Hindlimb muscle (tissue), 1 donor: ENCODE measurements at places on chromosomes 13 and 19.

- no peak for DNase-seq
Measured at GRCh38 chr13:39554371-39554770, 48.6 kb downstream of the LHFPL6 start.

DNA sequence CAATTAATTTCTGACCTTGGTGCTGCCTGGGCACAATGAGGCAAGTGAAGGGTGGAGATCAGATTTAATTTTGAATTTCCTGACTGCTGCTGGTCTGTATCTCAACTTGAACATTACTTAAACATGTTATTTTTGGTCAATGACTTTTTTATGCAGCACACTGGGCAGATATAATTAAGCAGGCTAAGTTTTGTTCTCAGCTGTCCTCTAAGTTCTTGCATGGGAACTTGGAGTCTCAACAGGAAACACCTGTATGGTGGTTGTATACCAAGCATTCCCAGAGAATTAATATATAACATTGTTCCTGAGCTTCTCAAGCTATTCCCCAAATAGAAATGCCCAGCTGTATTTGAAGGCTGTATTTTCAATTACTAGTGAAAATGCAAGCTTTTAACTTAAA, 113.5 kb upstream of the EDNRB start:
- no peak for DNase-seq

- DNase-seq, result no peak
Measured at GRCh38 chr13:28411831-28412353, 83.0 kb downstream of the FLT1 start.

- no peak for DNase-seq
Measured at GRCh38 chr19:55220525-55220924, 8.0 kb downstream of the TMEM86B start.

- no peak for DNase-seq
Measured at GRCh38 chr13:75194717-75195462, 287.1 kb downstream of the TBC1D4 start.

DNA sequence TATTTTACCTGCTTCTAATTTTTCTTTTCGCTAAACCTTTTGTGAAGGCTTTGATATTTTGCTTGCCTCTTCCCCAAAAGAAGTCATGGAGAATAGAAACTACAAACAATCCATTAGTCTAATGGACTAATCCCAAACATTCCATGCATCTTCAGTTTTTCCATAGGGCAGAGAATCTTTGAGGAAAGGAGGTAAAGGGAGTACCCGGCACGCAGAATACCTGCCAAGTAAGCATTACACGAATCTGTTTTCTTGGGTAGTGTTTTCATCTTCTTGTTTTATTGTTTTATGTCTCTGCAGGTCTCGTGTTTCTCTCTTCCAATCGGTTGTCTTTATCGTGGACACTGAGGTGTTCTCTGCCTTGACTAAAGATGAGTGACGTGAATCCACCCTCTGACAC, at the start of gene NLRP8:
Gene NLRP8, plus strand, starts transcription at position 301 of the 400 bp plus-strand sequence.
- DNase-seq, result no peak

GRCh38 chr19:33224694-33225457, 774 bp downstream of the SLC7A10 start:
- no peak for DNase-seq

DNA sequence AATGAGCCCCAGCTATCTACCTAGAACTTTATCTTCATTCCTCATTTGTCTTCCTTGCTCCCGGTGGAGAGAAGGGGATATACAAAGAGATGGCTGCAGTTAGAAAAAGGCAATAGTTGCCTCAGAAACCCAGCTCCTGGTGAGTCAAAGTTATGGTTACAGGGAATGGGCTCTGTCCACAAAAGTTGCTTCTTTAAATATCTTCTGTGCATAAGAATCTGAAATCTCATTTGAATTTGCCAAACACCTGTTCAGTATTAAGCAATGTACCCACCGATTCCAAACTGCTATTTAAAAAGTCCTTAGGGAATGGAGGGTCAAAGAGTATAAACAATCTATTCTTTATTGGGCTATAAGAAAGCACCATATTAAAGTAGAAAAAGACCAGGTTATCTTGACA, 48.4 kb downstream of the DCLK1 start:
- no peak for DNase-seq

GRCh38 chr19:50173127-50173526, 10.0 kb upstream of the IZUMO2 start:
- no peak for DNase-seq

- DNase-seq, result no peak
Measured at GRCh38 chr13:106115081-106115480, 420.4 kb downstream of the EFNB2 start.

- no peak for DNase-seq
Measured at GRCh38 chr13:44287958-44288357, 85.7 kb upstream of the SERP2 start.

DNA sequence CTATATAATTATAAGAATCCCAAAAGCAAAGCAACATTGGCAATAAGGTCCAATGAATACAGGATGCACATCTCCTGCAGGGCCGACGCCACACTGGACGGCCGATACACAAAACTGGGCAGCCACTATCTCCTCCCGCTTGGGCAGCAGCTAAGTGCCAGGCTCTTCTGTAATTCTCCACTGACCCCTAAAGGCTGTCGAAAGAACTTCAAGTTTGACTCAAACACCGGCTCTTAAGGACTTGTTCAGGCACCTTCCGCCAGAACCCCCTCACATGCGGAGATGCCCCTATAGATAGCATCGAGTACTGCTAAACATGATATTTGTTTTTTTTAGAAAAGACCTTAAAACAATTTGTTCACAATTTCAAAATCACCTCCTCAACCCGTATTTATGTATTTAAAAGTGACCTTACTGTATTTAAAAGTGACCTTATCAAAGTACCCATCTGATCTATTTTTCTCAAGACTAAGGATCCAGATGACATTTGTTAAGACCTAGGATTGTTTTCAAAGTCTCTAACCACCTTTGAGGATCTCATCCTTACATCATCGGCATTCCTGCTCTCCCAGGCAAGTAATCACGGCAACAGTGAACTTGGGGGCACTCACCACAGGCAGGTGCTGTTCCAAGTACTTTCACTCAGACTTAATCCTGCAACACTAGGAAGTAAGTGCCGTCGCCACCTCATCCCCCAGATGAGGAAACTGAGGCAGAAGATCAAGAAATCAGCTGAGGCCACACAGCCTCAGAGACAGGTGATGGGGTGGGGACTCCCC, 77.8 kb downstream of the TUBGCP3 start:
- DNase-seq, result peak; percentile 39

DNA sequence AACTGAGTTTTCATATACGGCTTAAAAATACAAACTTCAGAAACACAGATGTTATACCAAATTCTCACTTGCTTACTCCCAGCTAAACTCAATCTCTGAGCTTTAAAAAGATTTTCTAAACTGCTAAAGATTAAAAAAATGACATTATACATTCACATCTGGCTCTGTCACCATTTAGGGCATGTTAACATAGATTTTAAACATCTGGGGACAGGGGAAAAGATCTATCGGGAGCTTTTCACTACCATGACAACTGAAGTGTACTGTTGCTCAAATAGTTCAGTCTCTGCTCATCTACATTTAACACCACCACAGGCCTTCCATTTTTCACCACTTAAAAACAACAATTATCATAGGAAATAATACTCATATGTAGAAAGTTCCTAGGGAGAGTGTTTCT, 190.8 kb downstream of the ENOX1 start:
- no peak for DNase-seq

DNA sequence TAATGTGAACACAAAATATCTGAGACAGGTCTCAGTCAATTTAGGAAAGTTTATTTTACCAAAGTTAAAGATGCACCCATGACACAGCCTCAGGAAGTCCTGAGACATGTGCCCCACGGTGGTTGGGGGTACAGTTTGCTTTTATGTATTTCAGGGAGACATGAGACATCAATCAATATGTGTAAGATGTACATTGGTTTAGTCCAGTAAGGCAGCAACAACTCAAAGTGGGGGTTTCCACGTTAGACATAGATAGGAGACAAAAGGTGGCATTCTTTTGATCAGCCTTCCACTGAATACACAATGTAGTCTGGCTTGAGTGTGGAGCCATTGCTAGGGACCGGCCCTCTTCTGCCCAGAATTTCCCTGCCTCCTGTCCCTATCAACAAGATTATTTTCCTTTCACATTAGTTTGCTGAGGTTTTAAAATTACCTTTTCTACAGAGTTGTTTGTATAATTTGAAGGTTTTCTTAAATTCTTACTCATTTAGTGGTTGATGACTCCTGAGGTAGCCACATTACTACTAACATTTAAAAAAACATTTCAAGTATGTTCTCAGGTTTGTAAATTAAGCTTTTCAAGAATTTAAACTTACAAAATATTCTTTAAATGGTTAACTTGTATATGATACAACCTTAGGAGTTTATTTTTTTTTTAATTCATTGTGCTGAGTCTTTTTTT, 33.2 kb downstream of the RNASEH2B start:
- no peak for DNase-seq

DNA sequence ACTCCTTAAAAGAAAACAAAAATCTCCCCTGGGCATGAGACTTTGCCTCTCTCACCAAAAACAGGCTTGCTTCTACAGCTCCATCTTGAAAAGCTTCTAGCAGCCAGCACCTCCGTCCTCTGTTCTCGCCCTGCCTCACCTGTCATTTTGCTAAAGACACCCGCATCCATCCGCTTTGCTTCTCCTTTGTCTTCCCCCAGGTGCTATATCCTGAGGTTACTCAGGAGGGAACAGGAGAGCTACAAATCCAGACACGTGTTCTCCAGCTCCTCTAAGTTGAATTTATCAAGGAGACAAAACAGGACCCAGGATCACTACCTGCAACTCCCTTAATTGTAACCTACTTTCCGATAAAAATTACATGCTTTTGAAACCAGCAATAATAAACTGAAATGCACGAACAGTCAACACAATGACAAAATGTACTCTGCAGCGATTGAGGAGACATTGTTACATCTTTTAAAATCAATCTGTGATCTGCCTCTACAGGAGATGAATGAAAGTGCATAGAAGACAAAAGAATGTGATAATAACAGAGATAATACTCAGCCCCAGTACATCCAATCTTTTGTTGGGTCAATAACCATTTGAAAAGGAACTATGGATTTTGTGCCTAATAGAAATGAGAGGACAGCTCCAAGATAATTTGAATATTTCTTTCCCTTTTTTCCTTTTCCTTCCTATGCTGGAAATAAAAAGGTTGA, 221.2 kb downstream of the DCLK1 start:
- DNase-seq, result no peak

GRCh38 chr13:110327051-110327721, 20.1 kb downstream of the COL4A2 start:
- DNase-seq, result no peak

DNA sequence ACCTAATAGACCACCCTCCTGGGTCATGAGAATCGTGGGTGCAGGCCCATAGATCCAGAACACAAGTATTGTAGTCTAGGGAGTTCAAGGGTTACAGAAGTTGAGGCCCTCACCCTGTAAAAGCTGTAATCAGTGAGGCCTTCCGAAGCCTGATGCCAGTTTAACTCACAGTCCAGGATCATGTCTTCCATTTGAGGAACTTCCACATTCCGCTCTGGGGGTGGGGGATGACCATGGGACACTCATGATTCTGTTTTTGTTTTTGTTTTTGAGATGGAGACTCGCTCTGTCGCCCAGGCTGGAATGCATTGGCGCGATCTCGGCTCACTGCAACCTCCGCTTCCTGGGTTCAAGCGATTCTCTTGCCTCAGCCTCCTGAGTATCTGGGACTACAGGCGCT, 1.7 kb upstream of the RASIP1 start:
- DNase-seq, result no peak

DNA sequence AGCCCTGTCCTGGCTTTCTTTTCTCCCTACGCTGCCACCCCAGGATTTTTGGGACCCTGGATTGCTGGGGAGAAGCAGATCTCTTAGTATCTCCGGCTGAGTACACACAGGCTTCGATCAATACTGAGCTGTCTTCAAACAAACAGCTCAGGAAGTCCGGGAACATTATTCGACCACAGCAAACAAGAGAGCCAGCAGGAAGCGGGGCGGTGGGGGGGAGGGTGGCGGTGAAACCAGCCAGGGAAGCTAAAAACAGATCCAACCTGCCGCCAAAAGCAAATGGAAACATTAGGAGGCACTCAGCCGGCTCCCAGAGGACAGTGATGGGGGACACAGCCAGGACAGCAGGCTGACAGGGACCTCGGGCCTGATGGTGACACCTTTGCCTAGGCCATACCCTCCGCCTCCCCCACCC, 12.2 kb upstream of the BCAM start:
- peak; percentile 50 for DNase-seq

DNA sequence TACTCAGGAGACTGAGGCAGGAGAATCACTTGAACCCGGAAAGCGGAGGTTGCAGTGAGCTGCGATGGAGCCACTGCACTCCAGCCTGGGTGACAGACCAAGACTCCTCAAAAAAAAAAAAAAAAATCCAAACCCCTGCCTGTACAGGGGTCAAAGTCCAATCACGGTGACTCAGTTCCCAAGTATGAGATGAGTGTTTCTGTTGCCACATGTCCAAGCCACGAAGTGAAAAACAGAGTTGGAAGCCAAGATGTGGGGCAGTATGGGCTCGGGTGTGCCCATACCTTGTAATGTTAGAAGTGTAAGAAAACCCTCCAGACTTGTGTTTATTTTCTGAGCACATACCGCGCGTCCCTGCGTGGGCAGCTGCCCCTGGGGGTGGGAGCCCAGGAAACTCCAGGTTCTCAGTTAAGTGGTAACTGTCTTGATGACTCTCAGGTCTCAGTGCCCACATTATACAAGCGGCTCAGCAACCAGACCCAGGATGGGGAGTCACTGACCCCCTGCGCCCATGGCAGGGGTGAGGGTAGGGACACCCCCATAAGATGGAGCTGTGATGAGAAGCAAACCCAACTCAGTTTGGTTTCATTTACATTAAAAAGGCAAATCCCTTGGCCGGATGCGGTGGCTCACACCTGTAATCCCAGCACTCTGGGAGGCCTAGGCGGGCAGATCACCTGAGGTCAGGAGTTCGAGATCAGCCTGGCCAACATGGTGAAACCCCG, 1.2 kb upstream of the GPX4 start:
- DNase-seq, result no peak

GRCh38 chr13:51148223-51148951, 37.3 kb upstream of the C13orf42 start:
- DNase-seq, result no peak

GRCh38 chr13:45941261-45941660, 89.7 kb upstream of the SIAH3 start:
- DNase-seq, result no peak

DNA sequence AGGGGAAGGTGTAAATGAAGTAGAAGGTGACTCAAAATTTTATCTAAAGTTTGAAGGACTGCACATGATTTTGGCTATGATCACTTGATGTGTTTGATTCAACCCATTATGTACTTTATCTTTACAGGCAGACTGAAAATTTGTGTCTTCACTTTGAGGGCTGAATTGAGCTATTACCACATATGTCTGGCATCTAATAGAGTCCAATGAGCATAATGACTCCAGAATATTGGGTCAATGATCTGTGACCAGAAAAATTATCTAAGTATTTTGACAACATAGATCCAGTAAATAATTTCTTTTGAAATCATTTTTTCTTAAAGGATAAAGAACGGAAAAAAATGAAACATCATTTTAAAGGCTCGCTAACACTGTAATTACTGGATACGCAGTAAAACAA, 2810.0 kb downstream of the PCDH9 start:
- DNase-seq, result no peak
